Heart left ventricle (tissue), 16 donors: ENCODE measurements at places on chromosomes 11 and 22. TPM values are rescaled to one million over a fixed set of nuclear protein-coding genes. Genes with fewer than 3 reads are reported as not detected.

The TMEM151A gene
- total RNA-seq, result not detected

The GRM5 gene
- total RNA-seq, result not detected

DNA sequence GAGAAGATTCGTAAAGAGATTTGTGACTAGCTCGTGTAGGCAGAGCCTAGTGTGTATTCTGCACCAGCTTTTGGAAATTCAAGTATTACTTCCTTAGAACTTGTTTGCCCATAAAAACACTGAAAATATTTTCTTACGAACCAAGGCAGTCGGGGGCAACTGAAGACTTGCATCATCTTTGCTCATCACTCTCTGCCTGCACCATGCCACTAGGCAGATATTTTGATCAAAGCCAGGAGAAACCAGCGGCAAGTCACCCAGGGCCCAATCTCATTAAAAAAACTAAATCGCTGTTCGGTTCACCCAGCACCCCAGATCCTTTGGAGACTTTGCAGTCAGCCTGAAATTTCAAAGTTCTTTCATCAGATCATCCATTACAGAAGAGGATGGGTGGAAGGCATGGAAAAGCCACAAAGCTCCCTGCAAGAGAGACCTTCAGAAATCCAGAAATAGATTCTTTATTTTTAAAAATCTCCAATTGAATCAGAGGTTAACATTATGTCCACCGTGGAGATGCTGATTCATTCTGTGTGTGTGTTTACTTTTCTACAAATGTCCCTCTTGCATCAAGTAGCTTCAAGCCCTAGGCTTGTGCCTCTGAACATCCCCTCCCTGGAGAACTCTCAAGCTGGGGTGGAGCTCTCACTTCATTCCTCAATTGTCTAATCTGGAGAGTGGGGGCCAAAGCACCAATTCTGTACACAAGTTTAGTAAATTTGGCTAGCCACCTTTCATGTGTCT, 78.4 kb downstream of the ETS1 start:
- no peak overlapping the region for H3K27ac ChIP-seq
- no peaks in the 10 kb centered on the region for H3K27me3 ChIP-seq
- DNase-seq, result no peak
- peak overlapping the region; percentile 41 for H3K4me3 ChIP-seq
- peaks cover 20% of the 10 kb centered on the region for H3K36me3 ChIP-seq
- H3K4me1 ChIP-seq, result peaks cover 16% of the 10 kb centered on the region

The CLMP gene
- total RNA-seq, result 2.5 TPM

The CD3E gene
- 0.17 TPM for total RNA-seq

DNA sequence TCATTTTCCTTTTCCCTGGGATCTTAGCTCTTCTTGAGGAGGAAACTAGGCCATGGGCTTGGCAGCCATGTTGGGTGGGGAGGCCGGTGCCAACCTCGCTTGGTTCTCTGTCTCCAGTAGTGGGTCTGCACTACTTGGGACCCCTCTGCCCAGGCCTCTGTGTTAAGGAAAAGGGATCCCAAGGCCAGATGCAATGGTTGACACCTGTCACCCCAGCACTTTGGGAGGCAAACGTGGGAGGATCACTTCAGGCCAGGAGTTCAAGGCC, 1.9 kb upstream of the ZDHHC8 start:
- H3K4me1 ChIP-seq, result peaks cover 29% of the 10 kb centered on the region
- no peaks in the 10 kb centered on the region for H3K27me3 ChIP-seq
- no peak overlapping the region for H3K27ac ChIP-seq

GRCh38 chr22:29096736-29097669, 24.2 kb downstream of the KREMEN1 start:
- no peak overlapping the region for H3K27ac ChIP-seq
- H3K4me1 ChIP-seq, result peaks cover 46% of the 10 kb centered on the region
- H3K4me3 ChIP-seq, result no peak overlapping the region
- peak; percentile 27 for DNase-seq
- H3K27me3 ChIP-seq, result no peaks in the 10 kb centered on the region
- peaks cover 42% of the 10 kb centered on the region for H3K36me3 ChIP-seq

The TSKU gene
- 16.8 TPM for total RNA-seq

- H3K36me3 ChIP-seq, result no peaks in the 10 kb centered on the region
- no peaks in the 10 kb centered on the region for H3K4me1 ChIP-seq
- no peaks in the 10 kb centered on the region for H3K27me3 ChIP-seq
- peak overlapping the region; percentile 36 for H3K27ac ChIP-seq
- H3K4me3 ChIP-seq, result no peak overlapping the region
Observed at GRCh38 chr11:132111316-132111715, 740.9 kb downstream of the NTM start.

DNA sequence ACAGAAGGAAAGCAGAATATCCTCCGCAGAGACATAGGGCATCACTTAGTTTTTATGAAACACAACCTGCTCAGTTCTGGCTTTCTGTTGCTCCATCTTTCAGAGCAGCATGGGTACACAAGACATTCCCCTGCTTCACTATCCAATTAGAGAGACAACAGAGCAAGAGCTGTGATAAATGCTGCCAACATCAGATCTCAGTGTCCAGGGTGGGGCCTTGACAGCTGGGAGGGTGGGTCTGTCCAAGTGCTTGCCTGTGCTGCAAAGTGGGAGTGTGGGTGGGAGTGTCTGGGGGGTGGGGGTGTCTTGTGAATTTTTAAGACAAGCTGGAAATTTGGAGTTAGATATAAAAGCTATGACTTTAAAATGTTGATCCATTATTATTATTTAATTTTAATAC, 369.6 kb downstream of the TENM4 start:
- H3K27me3 ChIP-seq, result no peaks in the 10 kb centered on the region
- H3K4me3 ChIP-seq, result no peak overlapping the region
- no peaks in the 10 kb centered on the region for H3K36me3 ChIP-seq
- DNase-seq, result no peak
- no peak overlapping the region for H3K27ac ChIP-seq

DNA sequence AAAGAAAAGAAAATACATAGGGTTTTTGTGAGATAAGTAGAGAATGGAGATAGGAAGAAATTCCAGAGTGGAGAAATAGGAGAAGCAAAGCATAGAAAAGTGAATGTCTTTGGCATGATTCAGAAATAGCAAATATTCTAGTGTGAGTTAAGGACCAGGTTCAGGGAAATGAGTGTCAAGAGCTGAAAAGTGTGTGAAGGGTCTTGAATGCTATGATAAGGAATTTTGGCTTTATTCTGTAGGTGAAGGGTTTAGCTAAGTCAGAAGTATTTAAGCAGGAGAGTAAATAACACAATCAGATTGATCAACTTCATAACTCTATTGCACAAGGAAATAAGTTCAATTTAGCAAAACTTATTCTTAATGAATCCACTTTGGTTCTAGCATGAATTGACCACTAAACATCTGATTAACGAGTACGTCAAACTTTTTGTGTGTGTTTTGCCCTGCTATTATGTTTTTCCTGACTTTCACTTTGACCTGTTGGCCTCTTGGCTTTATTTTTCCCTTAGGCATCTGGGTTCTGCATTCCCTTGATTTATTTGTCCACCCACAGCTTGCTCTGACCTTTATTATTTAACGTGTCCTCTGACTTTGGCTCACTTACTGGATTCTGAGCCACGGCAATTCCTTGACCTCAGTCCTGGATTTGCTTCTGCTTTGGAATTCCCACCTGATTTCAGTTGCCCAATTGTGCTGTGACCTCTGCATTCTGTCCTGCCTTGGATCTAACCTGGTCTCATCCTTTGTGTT, 11.9 kb upstream of the TMEM218 start:
- no peak for DNase-seq
- no peaks in the 10 kb centered on the region for H3K4me1 ChIP-seq
- H3K4me3 ChIP-seq, result no peak overlapping the region

The SMIM38 gene
- 0.35 TPM for total RNA-seq

DNA sequence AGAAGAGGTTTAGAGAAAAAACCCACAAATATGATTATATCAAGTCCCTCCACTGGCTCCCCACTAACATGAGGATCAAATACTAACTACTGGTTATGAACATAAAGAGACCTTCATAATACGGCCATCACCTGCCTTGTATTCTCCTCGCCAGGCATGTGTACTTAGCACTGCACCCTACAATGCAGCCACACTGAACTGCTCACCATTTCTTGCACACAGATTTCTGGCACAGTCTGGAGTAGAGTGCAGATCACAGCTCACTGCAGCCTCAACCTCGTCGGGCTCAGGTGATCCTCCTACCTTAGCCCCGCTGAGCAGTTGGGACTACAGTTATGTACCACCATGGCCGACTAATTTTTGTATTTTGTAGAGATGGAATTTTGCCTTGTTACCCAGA, 13.1 kb downstream of the OSBP start:
- peaks cover 100% of the 10 kb centered on the region for H3K36me3 ChIP-seq
- no peak overlapping the region for H3K4me3 ChIP-seq
- peaks cover 6% of the 10 kb centered on the region for H3K4me1 ChIP-seq

GRCh38 chr11:13262096-13262495, 15.5 kb upstream of the BMAL1 start:
- no peak for DNase-seq
- H3K4me1 ChIP-seq, result peaks cover 16% of the 10 kb centered on the region
- no peaks in the 10 kb centered on the region for H3K27me3 ChIP-seq

GRCh38 chr11:31974366-31975136, 116.3 kb upstream of the RCN1 start:
- H3K4me1 ChIP-seq, result peaks cover under 1% of the 10 kb centered on the region
- no peaks in the 10 kb centered on the region for H3K36me3 ChIP-seq
- H3K27ac ChIP-seq, result no peak overlapping the region
- H3K4me3 ChIP-seq, result no peak overlapping the region
- DNase-seq, result no peak

The CDON gene
- 6.2 TPM for total RNA-seq

The TEX12 gene
- total RNA-seq, result not detected

DNA sequence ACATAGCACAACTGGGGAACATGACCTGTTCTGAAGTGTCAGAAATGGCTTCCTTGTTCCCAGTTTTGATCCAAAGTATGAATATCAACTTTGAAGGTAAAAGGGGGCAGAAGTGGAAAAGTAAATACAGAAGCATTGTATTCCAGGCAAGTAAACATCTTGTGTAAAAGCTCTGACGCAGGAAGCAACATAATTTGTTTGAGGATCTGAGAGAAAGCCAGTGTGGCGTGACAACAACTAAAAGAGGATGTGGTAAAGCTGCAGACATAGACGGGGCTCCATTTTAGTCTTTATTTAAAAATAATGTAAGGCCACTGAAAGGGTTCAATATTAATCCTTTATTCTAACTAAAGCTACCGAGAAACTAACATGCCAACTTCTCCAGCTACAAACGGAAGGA, 310.2 kb downstream of the DLG2 start:
- H3K4me1 ChIP-seq, result no peaks in the 10 kb centered on the region
- no peak overlapping the region for H3K4me3 ChIP-seq
- H3K36me3 ChIP-seq, result no peaks in the 10 kb centered on the region
- DNase-seq, result no peak
- no peak overlapping the region for H3K27ac ChIP-seq
- H3K27me3 ChIP-seq, result no peaks in the 10 kb centered on the region

GRCh38 chr11:73308003-73308960, at the start of gene ARHGEF17:
Gene ARHGEF17 (plus strand): TSS chr11:73308276. CDS start chr11:73308639, 363 bp downstream.
- peak within 1 kb of the TSS; percentile 81 for H3K4me3 ChIP-seq
- H3K4me1 ChIP-seq, result peaks cover 46% of the 10 kb centered on the region
- no peaks in the 10 kb centered on the region for H3K27me3 ChIP-seq
- peaks cover 5% of the 10 kb centered on the region for H3K36me3 ChIP-seq

GRCh38 chr22:19688301-19689290, 25.7 kb upstream of the SEPTIN5 start:
- H3K36me3 ChIP-seq, result no peaks in the 10 kb centered on the region
- no peak overlapping the region for H3K4me3 ChIP-seq
- H3K27me3 ChIP-seq, result no peaks in the 10 kb centered on the region
- DNase-seq, result no peak

DNA sequence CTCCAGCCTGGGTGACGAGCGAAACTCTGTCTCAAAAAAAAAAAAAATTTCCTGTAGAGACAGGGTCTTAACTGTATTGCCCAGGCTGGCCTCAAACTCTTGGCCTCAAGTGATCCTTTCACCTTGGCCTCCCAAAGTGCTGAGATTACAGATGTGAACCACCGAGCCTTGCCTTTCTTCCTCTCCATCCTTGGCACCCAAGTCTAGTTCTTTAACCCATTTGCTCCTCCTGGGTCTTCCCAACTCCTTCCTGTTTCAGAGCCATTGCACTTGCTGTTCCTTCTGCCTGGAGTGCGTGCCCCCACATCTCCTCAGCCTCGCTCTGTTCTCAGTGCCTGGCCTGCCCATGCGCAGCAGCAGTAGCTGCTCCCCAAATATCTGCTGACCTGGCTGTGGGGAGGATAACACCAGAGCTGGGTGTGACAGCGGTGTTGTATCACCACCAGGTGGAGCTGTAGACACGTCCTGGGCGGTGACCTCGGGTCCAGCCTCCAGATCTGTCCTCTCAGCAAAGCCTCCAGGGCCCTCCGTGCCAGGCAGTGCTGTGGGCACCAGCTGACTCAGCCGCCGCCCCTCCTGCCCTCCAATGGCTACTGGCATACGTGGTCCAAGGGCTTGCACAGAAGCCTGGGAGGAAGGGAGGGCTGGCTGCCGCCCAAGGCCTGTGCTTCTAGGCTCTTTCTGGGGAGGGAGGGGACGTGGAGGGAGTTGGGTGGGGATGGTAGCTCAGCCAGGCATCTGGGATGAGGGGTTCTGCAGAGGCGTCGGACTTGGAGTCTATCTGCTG, 22.0 kb downstream of the TEF start:
- no peak overlapping the region for H3K4me3 ChIP-seq
- peak; percentile 93 for DNase-seq
- peak overlapping the region; percentile 79 for H3K27ac ChIP-seq
- no peaks in the 10 kb centered on the region for H3K27me3 ChIP-seq

The MAPK8IP2 gene
- 0.37 TPM for total RNA-seq

- no peak overlapping the region for H3K27ac ChIP-seq
- DNase-seq, result no peak
- no peaks in the 10 kb centered on the region for H3K36me3 ChIP-seq
- no peaks in the 10 kb centered on the region for H3K4me1 ChIP-seq
- peak overlapping the region; percentile 63 for H3K4me3 ChIP-seq
- H3K27me3 ChIP-seq, result no peaks in the 10 kb centered on the region
Observed at GRCh38 chr11:18721561-18722292, 4.3 kb downstream of the IGSF22 start.
